ENCODE measurements at places on chromosomes 3 and 15.

DNA sequence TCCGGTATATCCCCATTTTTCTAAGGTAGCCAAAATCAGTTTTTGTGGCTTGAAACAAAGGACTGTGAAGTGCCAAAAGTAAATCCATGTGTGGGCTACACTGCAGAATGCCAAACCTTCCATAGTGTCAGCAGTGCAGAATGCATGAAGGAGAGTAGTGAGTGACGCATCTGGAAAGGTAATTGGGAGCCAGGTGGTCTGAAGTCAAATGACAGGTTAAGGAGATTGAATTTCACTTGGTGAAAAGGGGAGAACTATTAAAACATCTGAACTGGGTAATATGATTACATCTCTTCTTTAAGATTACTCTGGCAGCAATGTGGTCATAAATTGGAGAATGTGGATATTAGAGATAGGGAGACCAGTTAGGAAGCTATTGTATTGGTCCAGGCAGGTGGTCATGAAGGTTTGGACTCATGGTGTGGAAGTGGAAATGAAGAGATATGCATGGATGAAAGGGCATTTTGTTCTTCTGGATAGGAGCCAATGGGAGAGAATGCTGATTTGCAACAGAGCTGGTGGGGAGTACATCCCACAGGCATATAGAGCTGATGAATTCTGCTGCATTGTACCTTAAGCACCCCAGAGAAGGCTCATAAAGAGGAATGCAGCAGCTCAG, 118.2 kb downstream of the ECT2 start:
- DNase-seq: no peak

DNA sequence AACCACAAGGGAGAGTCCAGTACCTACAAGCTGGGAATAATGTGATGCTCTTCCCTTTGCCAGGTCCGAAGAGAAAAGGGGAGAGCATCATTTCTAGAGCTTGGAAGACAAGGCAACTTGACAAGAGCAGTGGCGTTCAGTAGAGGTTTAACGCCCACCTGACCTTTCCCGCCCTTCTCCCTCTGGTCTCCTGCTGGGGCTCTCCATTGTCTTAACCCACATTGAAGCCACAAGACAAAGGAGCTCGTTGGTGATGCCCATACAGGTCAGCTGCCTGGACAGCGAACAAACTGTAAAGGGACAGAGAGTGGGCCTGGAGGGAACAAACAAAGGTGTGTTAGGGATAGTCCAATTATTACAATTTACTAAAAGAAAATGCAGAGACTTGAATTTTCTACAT, 13.1 kb upstream of the DUT start:
- no peak for DNase-seq

- no peak for DNase-seq
Observed at GRCh38 chr3:52039426-52039825, 16.9 kb downstream of the DUSP7 start.

GRCh38 chr3:45964139-45964538, 20.9 kb downstream of the CXCR6 start:
- DNase-seq: no peak
